ENCODE measurements at places on chromosomes 7 and 10.

DNA sequence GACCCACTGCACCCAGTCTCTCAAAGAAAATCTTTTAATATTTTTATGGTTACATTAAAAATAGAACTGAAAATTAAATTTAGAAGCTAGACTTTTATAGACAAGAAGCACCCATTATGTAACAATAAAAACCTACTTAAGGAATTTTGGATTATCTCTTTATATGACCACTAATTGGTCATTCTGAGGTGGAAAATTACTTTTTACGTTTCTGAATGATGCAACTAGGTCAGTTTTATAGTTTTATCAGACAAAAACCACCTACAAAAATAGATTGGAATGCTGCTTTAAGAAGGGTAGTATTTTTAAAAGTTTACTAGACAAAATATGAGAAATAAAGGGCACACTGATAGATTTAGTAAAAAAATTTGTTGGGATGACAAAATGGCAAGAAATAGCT lies 16.5 kb downstream of the SYPL1 start:
- H3K4me1 ChIP-seq = no peaks in the 10 kb centered on the region
- no peak overlapping the region for H3K27ac ChIP-seq
- peaks cover 60% of the 10 kb centered on the region for H3K36me3 ChIP-seq
- no peaks in the 10 kb centered on the region for H3K27me3 ChIP-seq

DNA sequence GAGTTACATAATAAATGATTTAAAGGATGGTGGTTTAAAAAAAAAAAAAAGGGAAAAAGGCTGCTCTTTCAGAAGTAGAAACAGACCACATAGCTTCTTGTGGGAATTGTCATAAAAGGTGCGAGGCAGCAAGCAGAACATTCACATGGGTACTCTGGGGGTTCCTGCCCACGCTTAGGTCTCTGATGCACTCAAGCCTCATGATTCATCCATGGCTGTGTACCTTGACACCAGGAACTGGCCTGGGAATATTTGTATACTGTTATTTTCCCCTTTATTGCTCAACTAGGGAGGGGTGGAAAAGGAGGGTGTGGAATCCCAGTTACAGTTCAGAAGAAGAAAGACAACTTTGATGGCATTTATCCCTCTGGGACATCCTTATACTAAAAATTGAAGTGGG lies 4.0 kb downstream of the PON2 start:
- H3K27me3 ChIP-seq = no peaks in the 10 kb centered on the region
- H3K27ac ChIP-seq = no peak overlapping the region
- DNase-seq = no peak
- no peak overlapping the region for H3K4me3 ChIP-seq

DNA sequence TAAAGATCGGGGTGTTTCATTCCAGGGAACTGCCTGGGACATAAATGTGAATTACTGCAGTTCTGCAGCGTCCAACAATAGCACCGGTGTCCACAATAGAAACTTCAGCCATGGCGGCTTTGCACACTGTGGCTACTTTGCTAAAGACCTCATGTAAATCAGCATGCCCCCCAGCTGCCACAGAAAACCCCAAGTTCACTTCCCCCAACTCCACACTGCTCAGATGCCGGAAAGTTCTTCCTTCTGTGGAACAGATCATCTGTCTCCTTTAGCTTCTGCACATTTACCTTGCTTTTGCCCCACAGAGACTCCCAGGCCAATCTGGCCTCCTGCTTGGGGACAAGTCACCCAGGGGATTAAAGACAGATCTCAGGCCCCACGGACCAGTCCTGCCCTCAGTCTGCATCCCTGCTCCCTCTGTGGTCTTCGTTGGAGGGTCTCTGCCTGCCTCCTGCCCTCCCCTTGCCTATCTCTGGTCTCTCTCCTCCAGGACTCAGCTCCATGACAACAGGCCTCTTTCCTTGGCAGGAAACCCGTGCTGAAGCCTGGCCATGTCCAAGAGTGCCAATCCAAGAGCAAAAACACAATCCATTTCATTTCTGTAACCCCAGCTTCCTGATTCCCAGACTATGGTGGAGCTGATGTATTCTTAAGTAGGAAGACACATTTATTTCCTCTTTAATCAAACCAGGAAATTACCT lies 403.2 kb downstream of the RPS24 start:
- H3K4me3 ChIP-seq = no peak overlapping the region
- no peak for DNase-seq
- H3K27ac ChIP-seq = no peak overlapping the region

GRCh38 chr10:90871279-90871765 lies 452 bp upstream of the RPP30 start:
- H3K36me3 ChIP-seq = peaks cover 10% of the 10 kb centered on the region
- peak overlapping the region; percentile 95 for H3K4me3 ChIP-seq
- peaks cover 16% of the 10 kb centered on the region for H3K4me1 ChIP-seq
- H3K27me3 ChIP-seq = peaks cover 29% of the 10 kb centered on the region

GRCh38 chr7:150335108-150335773 lies 6.2 kb downstream of the RARRES2 start:
- no peak overlapping the region for H3K27ac ChIP-seq
- no peak for DNase-seq
- no peak overlapping the region for H3K4me3 ChIP-seq
- H3K27me3 ChIP-seq = peaks cover 6% of the 10 kb centered on the region
- no peaks in the 10 kb centered on the region for H3K4me1 ChIP-seq

GRCh38 chr10:107859065-107859464 lies 694.6 kb upstream of the SORCS1 start:
- no peaks in the 10 kb centered on the region for H3K4me1 ChIP-seq
- no peak overlapping the region for H3K4me3 ChIP-seq
- no peaks in the 10 kb centered on the region for H3K27me3 ChIP-seq
- no peaks in the 10 kb centered on the region for H3K36me3 ChIP-seq

DNA sequence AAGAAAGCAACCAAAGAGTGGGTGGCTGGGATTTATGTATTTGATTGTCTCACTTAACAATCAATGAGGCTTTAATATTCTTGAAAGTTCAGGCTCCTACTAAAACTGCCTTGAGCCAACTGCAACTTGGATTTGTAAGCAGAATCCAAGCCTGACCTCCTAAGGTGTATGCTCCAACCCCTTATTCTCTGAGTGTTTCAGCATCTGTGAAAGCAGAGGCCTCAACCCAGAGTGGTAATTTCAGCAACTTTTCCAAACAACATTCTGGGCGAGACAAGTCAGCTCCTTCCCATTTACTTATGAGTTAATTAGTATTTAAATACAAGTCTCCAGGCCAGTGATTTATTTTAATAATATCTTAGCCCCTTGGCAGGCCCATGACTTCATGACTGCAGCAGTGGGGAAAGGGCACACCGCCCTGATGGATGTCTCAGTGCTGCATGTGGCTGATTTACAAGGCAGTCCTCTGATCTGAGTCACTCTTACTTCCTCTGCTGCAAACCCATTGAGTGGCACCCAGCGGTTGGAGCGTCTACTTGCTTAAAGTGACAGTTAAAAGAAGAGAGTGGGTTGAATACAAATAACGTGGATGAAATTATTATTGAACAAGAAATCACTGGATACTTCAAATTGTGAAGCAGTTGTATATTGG lies 209.1 kb downstream of the TRIL start:
- DNase-seq = no peak
- H3K4me3 ChIP-seq = no peak overlapping the region
- H3K4me1 ChIP-seq = no peaks in the 10 kb centered on the region
- no peak overlapping the region for H3K27ac ChIP-seq
- H3K36me3 ChIP-seq = no peaks in the 10 kb centered on the region

- DNase-seq = no peak
- H3K27me3 ChIP-seq = peaks cover 13% of the 10 kb centered on the region
Observed at GRCh38 chr10:122127943-122128342, 139.0 kb downstream of the TACC2 start.

GRCh38 chr10:85557077-85557476 lies 809.5 kb downstream of the GRID1 start:
- H3K4me3 ChIP-seq = no peak overlapping the region
- H3K4me1 ChIP-seq = no peaks in the 10 kb centered on the region
- no peaks in the 10 kb centered on the region for H3K27me3 ChIP-seq
- no peaks in the 10 kb centered on the region for H3K36me3 ChIP-seq
- no peak for DNase-seq

DNA sequence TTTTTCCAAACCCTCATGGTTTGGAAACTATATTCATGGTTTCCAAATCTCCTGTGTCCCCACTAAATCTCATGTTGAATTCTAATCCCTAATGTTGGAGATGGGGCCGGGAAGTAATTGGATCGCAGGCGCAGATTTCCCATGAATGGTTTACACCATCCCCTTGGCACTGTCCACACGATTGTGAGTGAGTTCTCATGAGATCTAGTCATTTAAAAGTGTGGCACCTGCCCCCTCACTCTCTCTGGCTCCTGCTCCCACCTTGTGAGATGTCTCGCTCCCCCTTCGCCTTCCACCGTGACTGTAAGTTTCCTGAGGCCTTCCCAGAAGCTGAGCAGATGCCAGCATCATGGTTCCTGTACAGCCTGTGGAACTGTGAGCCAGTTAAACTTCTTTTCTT lies 3.3 kb upstream of the MTPAP start:
- H3K27ac ChIP-seq = no peak overlapping the region
- DNase-seq = no peak
- no peak overlapping the region for H3K4me3 ChIP-seq
- H3K27me3 ChIP-seq = no peaks in the 10 kb centered on the region
- no peaks in the 10 kb centered on the region for H3K36me3 ChIP-seq
- peaks cover 13% of the 10 kb centered on the region for H3K4me1 ChIP-seq

- H3K27ac ChIP-seq = no peak overlapping the region
- H3K27me3 ChIP-seq = no peaks in the 10 kb centered on the region
Observed at GRCh38 chr10:122186816-122187810, 84.0 kb upstream of the BTBD16 start.

DNA sequence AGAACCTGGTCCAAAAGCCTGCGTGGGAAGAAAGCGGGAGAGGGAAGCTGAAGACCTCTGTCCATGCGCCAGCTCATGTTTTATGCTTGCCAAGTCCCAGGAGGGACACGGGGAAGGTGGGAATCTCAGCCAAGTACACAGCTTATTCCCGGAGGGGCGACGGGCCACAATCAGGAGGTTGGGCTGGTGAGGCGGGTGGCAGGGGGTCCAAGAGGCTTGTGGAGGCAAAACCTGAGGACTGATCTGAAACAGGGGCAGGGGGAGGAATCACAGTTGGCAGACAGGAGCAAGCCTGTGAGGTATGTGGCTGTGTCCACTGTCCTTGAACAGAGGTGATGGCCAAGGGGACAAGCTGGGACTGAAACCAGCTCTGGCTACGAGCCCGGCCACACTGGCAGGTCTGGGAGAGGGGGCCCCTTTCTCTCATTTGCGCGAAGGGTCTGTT lies 38.0 kb upstream of the LEP start:
- DNase-seq = no peak
- H3K27me3 ChIP-seq = peaks cover 33% of the 10 kb centered on the region
- no peak overlapping the region for H3K27ac ChIP-seq
- H3K36me3 ChIP-seq = no peaks in the 10 kb centered on the region

DNA sequence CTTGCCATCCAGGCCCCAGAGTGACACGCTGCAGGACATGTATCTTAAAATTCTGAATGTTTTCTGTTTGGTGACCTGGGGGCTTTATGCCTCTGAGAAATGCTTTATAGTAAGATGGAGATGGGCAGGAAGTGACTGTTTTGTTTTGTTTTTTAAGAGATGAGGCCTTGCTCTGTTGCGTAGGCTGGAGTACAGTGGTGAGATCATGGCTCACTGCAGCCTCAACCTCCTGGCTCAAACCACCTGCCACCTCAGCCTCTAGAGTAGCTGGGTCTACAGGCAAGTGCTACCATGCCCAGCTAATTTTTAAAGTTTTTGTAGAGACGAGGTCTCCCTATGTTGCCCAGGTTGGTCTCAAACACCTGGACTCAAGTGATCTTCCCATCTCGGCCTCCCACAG lies 20.6 kb downstream of the ZNF777 start:
- H3K4me1 ChIP-seq = peaks cover 4% of the 10 kb centered on the region
- H3K27me3 ChIP-seq = no peaks in the 10 kb centered on the region
- H3K36me3 ChIP-seq = peaks cover 28% of the 10 kb centered on the region

- peaks cover 24% of the 10 kb centered on the region for H3K4me1 ChIP-seq
- DNase-seq = peak; percentile 40
- H3K27me3 ChIP-seq = peaks cover 18% of the 10 kb centered on the region
- no peak overlapping the region for H3K27ac ChIP-seq
- H3K36me3 ChIP-seq = no peaks in the 10 kb centered on the region
Observed at GRCh38 chr10:132185601-132186487, 904 bp upstream of the DPYSL4 start.

DNA sequence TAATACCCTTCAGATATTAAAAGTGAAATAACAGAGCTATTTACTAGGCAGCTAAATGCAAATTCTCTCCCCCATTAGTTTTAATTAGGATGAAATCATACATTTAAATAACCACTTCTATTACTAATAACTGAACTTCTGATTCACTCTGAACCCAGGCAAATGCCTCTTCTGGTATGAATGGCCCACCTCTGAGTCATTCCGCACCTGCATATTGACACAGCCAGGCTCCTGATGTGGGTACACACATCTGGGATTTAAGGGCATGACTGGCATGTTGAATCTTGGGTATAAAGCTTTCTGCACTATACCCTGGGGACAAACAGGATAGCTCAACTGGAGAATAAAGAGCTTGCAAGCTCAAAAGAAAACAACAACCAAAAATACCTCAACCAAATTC lies 140.9 kb downstream of the AUTS2 start:
- no peak overlapping the region for H3K27ac ChIP-seq
- H3K4me3 ChIP-seq = no peak overlapping the region
- no peaks in the 10 kb centered on the region for H3K4me1 ChIP-seq
- no peak for DNase-seq
- H3K27me3 ChIP-seq = no peaks in the 10 kb centered on the region

- no peaks in the 10 kb centered on the region for H3K36me3 ChIP-seq
- no peak for DNase-seq
- no peak overlapping the region for H3K27ac ChIP-seq
- peaks cover 29% of the 10 kb centered on the region for H3K27me3 ChIP-seq
- H3K4me1 ChIP-seq = no peaks in the 10 kb centered on the region
- H3K4me3 ChIP-seq = no peak overlapping the region
Observed at GRCh38 chr10:6753644-6754043, 173.6 kb upstream of the PRKCQ start.

- no peak for DNase-seq
- H3K27me3 ChIP-seq = no peaks in the 10 kb centered on the region
- H3K36me3 ChIP-seq = no peaks in the 10 kb centered on the region
- no peak overlapping the region for H3K4me3 ChIP-seq
- no peak overlapping the region for H3K27ac ChIP-seq
- H3K4me1 ChIP-seq = peaks cover 22% of the 10 kb centered on the region
Observed at GRCh38 chr7:107867858-107868466, 23.0 kb upstream of the DLD start.

GRCh38 chr10:42744134-42744701 lies 38.4 kb upstream of the BMS1 start:
- H3K27me3 ChIP-seq = peaks cover 8% of the 10 kb centered on the region
- no peak overlapping the region for H3K4me3 ChIP-seq
- no peaks in the 10 kb centered on the region for H3K36me3 ChIP-seq
- no peak for DNase-seq
- H3K27ac ChIP-seq = no peak overlapping the region

GRCh38 chr10:113093188-113094113 lies 143.4 kb downstream of the TCF7L2 start:
- no peaks in the 10 kb centered on the region for H3K36me3 ChIP-seq
- H3K27me3 ChIP-seq = no peaks in the 10 kb centered on the region
- H3K27ac ChIP-seq = no peak overlapping the region
- peaks cover 10% of the 10 kb centered on the region for H3K4me1 ChIP-seq
- no peak overlapping the region for H3K4me3 ChIP-seq
- no peak for DNase-seq

GRCh38 chr7:85186521-85187241 lies at the start of gene SEMA3D:
SEMA3D (minus strand) TSS chr7:85187056; CDS start chr7:85121891, 65,165 bp downstream.
- no peak for DNase-seq
- no peak within 1 kb of the TSS for H3K27ac ChIP-seq
- H3K36me3 ChIP-seq = no peaks in the 10 kb centered on the region
- peaks cover 12% of the 10 kb centered on the region for H3K27me3 ChIP-seq
- no peaks in the 10 kb centered on the region for H3K4me1 ChIP-seq

GRCh38 chr10:59954296-59954695 lies 47.9 kb upstream of the CCDC6 start:
- H3K27me3 ChIP-seq = no peaks in the 10 kb centered on the region
- H3K4me1 ChIP-seq = no peaks in the 10 kb centered on the region
- H3K27ac ChIP-seq = no peak overlapping the region
- no peaks in the 10 kb centered on the region for H3K36me3 ChIP-seq
- H3K4me3 ChIP-seq = no peak overlapping the region
- no peak for DNase-seq

Data from CD4-positive, alpha-beta T cell (primary cell).